CD4-positive, alpha-beta T cell treated with Interleukin-12 subunit alpha and Interleukin-12 subunit beta, for 1 hour (primary cell): ENCODE measurements at places on chromosomes 5 and 9.

DNA sequence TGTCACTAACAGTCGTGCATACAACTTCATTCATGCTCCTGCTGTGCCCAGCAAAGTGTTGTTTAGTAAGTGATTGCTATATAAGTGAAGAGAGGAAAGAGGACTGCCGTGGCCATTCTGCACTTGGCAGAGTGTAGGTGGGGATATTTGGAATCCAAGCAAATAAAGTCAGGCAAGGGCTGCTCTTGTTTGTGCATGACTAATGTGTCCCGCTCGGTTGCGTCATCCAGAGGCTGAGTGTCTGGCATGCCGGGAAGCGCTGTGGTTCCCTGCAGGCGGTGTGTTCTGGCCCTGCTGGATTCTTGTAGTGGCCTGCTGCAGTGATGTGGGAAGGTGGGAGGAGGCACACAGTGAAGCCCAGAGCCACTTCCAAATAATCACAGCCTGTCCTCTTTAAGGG lies 136.9 kb upstream of the ANKH start:
- DNase-seq, result no peak

- no peak for DNase-seq
Observed at GRCh38 chr9:4718911-4719310, 22.1 kb downstream of the AK3 start.

DNA sequence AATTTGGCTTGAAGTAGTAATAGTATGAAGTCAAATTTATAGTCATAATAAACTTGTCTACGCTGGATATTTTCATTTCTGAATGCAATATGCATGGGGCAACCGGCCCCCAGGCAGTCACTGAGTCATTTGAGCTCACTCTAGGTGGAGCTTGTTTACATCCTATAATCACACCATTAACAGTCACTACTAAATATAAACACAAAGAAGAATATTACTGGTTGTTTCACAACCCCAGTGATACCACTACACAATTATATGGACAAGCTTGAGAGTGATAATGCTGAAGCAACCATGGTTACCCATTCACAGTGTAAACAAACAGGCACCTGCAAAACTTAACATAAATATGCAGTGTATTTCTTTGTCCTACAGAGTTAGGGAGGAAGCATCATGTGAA lies 68.7 kb downstream of the MARCHF3 start:
- no peak for DNase-seq

DNA sequence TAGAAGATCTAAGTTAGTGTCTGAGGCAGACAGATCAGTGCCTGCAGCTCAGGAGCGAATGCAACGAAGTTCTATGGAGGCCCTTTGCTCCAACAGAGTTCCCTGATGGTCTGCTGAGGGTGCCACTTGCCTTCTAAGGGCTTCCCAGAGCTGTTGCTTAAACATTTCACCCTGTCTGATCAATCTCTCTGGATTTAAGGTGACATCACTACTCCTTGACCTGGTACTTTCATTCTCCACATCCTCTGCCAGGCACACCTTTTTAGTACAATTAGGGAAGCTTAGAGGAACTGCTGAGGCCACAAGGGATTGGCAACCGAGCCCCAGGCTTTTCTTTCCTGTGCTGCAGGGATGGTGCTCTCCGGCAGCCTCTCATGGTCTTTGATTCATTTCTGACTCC lies 94.2 kb upstream of the IFNK start:
- no peak for DNase-seq

DNA sequence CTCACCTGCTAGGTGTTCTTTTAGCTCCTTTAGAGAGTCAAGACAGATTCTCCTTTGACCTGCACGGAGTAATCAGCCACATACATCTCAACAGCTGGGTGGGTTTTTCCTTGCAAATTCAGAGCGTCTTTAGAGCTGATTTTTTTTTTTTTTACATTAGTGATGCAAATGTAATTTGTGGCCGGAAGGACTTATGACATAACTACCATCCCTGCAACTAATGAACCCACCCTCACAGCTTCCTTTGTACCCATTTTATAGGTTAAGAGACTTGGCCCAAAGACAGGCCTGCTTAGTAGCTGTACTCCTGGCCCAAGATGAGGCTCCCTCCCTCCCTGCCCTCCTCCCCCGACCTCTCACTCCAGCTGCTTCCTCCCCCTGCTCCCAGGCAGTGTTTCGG lies 69.9 kb upstream of the NIPAL4 start:
- peak; percentile 17 for DNase-seq

DNA sequence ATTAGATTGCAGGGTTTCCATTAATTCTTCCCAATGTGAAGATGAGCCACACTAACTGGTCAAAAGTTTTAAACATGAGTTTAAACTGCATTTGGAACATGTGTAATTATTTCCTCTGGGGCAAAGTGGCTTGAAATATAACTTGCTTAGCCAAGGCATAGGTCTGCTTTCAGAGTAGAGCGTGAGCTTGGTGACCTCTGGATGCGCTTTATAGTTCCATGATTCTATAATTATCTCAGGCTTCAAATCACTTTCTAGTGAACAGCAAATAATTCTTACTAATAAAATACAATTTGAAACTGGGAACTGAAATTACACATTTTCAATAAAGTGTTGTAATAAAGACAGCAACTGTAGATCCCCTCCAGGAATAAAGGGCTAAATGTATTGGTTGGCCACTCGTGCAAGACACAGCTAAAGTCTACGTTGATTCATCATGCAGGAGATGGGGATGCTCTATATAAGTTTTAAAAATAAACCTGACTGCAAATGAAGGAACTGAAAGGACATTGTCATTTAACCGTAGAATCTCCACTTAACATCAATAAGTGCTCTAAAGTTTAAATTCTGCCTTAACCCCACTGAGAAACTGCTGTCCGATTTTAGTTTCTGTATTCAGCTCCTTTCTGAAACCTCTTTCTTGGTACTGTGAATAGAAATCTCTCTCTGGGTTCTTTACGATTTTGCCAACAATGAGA lies 460.0 kb downstream of the PSAT1 start:
- no peak for DNase-seq

- DNase-seq, result no peak
Observed at GRCh38 chr5:59792983-59793585, 100.4 kb downstream of the PDE4D start.

- no peak for DNase-seq
Observed at GRCh38 chr5:125961150-125961549, 462.1 kb upstream of the GRAMD2B start.

GRCh38 chr9:127163409-127163808 lies 41.0 kb upstream of the ANGPTL2 start:
- DNase-seq, result no peak

- DNase-seq, result no peak
Observed at GRCh38 chr5:79423296-79423695, 90.6 kb downstream of the HOMER1 start.

DNA sequence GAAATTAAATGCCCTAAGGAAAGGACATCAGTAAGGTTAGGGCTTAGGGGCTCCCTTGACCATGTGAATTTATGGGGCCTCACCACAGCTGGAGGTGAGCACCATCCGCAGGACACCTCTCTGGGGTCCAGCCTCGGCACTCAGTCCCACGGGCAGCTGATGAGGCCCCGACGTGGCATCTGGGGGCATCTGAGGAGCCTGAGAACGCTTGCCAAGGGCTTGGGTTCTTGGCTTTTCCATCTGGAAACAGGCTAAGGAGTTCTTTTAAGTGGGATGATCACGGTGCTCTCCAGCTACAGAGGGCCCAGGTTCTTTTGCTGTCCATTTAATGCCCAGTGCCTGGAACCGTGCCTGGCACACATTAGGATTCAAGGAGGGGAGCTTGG lies 3.6 kb downstream of the NKX2-5 start:
- DNase-seq, result no peak

DNA sequence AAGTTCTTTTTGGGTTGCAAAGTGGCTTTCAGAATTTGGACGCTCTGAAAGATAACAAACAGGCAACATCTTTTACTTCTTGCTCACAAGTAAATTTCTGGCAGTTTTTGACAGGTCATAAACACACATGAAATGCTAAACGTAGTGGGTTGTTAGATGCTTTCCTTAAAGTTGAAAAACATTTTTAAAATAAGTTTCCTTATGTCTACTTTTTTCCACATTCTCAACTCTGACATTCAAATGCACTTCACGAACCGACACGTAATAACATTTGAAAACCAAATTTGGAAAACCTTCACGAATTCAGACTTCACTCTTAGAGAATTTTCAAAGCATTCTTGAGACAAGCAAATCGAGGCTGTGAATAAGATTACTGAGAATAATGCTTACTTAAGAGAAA lies 26.9 kb downstream of the MTX3 start:
- DNase-seq, result no peak

- no peak for DNase-seq
Observed at GRCh38 chr5:135376961-135377624, 21.9 kb downstream of the MACROH2A1 start.

DNA sequence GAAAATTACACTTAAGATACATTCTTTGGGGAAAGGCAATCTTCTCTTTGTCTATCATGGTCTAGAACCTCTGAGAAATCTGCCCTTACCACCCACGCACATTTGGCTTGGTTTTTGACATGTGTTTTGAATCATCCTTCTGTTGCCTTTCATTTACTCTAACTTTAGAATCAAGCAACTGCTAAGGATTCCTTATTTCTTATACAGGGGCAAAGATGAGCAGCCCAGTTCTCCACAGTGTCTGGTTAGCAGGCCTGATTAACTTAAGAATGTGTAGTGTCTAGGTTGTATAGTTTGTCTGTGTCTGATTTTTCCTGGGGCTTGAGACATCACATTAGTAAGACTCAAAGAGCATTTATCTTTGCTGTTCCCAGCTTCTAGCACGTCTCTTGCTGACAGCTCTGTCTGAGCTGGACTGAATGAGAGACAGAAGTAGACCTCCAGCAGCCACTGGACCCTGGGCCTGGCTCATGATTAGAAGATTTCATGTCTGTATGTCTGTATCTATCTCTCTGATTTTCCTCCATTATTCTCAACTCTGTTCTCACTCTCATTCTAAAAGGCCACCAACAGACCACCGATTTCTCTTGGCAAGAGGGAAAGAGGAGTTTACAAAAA lies 31.8 kb upstream of the PCA3 start:
- DNase-seq, result no peak

DNA sequence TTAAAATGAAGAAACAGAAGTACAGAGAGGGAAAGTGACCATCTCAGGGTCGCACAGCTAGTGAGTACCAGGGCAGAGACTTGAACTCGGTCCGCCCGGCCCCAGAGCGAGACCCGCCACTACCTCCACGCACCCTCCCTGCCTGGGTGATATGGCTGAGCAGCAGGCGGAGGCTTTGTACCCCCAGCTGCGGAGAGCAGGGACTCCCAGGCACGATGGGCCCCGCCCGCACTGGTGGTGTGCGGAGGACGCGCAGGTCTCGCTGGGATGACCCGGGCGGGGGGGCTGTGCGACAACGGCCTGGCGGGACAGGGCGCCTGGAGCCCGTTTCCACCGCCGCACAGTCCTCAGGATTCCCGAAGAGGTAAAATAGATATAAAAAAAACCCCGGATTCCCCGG lies 64.7 kb upstream of the LARP1 start:
- DNase-seq, result no peak

- DNase-seq, result no peak
Observed at GRCh38 chr5:122774519-122774860, 390 bp upstream of the SNX2 start.

- DNase-seq, result no peak
Observed at GRCh38 chr5:117433818-117434217, 859.2 kb upstream of the SEMA6A start.

DNA sequence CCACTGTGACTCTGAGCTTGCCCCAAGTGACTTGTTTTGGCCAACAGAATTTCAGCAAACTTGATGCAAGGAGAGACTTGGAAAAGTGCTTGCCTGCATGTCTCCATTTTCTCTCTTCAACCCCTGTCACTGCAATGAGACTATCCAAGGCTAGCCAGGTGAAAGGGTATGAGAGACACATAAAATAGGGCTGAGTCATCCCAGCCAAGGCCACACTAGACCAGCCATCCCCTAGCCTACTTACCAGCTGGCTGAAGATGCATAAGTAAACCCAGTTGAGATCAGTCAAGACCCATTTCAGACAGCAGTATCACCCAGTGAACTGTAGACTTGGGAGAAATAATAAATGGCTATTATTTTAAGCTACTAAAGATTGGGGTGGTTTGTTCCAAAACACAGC lies 52.9 kb upstream of the VLDLR start:
- no peak for DNase-seq

DNA sequence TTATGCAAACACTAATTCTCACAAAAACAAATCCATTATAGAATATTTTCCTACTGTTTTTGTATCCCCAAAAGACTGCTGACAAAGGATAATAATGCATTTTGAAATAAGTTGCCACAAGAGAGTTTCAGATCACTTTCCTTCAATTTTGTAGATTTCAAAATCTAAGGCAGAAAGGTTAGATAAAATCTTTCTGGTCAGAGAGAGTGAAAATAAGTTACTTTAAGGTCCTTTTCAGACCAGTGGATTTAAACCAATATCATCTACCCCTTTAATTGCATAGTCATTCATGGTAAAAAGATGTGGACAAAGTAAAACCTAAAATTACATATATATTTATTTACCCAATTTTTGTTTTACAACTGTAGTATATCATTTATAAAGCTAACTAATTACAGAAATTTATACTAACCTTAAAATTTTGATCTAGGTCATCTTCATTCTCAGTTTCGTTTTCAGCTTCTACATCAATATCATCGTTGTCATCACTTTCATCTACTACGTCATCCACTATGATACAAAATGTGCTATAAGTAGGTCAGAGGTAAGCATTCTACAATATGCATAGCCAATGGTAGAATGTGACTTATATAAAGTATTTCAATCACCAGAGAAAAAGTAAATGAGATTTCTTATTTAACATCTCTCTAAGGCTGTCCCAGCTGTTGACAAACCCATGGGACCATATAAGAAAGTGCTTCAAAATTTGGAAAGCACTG lies 95.7 kb downstream of the AGTPBP1 start:
- peak; percentile 12 for DNase-seq

GRCh38 chr9:3920604-3921582 lies 379.0 kb downstream of the GLIS3 start:
- no peak for DNase-seq
